ENCODE measurements at places on chromosomes 12 and 14.

DNA sequence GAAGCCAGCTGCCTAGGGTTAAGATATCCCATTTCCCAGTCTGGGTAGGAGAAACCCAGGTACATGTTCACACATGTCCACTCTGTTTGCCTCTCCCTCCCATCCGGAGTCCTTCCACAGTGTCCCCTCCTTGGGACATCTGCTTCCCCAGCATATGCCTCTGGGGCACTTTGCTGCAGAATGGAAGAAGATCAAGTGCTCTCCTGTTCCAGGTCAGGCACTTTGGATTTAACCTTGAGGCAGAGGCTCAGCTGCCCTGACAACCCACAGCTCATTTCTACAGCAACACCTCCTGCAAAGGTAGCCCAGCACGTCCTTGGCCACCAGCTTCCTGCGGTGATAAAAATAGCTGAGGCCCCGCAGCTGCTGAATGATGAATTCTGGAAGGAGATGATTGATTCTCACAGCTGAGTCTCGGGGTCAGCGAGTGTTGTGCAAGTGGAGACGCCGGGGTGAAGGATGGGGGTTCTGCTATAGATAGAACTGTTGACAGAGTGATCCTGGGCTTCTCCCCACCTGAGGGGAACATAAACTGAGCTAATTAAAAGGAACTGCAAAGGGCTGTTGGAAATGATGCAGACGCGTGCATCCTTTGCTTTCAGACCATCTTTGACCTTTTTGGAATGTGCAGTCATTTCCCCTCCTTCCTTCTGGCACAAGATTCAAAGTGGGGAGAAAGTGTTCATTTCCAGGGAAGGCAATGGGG, 145.0 kb downstream of the SLC38A6 start:
- DNase-seq = no peak

GRCh38 chr12:69712826-69713225, 13.7 kb upstream of the BEST3 start:
- DNase-seq = no peak

GRCh38 chr12:73106296-73106695, 834.1 kb downstream of the TRHDE start:
- DNase-seq = no peak

DNA sequence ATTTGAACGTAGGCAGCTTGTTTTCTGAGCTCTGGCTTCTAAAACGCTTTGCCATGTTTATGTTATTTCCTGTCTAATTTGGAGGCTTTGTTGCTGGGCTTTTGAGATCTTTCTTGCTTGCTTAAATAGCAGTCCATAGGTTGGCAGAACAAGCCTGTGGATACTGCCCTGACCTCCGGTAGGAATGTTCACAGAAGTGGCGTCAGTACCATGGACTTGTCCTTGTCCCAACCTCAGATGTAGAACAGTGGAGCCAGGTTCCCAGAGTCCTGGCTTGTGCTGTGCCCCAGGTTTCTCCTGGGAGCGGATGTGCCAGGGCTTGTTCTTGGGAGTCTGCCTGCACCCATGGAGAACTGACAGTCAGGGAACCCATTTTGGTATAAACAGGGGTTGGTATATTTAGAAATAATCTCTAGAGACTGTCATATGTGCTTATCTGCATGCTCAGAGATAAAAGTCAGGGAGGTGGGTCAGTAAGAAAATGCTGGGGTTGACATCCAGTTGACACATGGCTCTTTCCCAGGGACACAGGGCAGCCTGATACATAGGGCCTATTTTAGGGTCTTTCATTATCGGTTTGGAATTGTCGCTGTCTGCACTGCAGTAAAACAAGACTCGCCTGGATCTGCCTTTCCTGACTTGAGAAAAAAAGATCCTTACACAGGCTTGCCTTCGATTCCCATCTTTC, 22.9 kb downstream of the CACNA1C start:
- no peak for DNase-seq

- no peak for DNase-seq
Observed at GRCh38 chr14:24137529-24138395, 1.8 kb downstream of the PSME1 start.
